Thymus (tissue), 14 donors: ENCODE measurements at places on chromosomes 2 and 18.

DNA sequence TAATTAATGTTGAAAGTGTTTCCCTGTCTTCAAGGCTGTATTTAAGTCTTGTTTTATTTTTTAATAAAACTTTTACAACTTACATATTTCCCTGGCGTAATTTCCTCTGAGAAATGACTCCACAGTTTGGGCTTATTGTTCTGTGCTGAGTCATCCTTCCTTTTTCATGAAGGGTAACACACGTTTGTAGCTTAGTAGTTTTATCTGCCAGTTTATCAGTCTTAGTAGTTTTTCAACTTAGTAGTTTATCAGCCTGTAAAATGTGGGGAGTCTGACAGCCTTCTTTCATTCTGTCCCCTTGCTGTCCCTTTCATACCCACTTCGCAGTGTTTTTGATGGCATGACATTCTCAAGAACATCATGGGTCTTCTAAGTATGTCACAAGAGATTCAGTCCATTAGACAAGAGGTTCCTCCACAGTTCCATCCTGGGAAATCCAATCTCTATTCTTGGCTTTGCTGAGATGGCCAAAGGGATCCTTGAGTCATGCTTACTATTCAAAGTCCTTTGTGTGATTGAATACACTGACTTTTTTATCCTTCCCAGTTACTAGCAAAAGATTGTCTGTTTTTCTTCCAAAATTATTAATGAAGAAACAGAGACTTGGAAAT lies 60.0 kb upstream of the SGPP2 start:
- H3K36me3 ChIP-seq = no peaks in the 10 kb centered on the region
- peaks cover 3% of the 10 kb centered on the region for H3K4me1 ChIP-seq
- H3K27me3 ChIP-seq = no peaks in the 10 kb centered on the region
- DNase-seq = no peak
- no peak overlapping the region for H3K27ac ChIP-seq

GRCh38 chr18:49041435-49042245 lies 90.9 kb upstream of the SMAD7 start:
- peaks cover 16% of the 10 kb centered on the region for H3K36me3 ChIP-seq
- H3K27me3 ChIP-seq = no peaks in the 10 kb centered on the region
- peaks cover 61% of the 10 kb centered on the region for H3K4me1 ChIP-seq
- no peak overlapping the region for H3K27ac ChIP-seq
- no peak overlapping the region for H3K4me3 ChIP-seq

DNA sequence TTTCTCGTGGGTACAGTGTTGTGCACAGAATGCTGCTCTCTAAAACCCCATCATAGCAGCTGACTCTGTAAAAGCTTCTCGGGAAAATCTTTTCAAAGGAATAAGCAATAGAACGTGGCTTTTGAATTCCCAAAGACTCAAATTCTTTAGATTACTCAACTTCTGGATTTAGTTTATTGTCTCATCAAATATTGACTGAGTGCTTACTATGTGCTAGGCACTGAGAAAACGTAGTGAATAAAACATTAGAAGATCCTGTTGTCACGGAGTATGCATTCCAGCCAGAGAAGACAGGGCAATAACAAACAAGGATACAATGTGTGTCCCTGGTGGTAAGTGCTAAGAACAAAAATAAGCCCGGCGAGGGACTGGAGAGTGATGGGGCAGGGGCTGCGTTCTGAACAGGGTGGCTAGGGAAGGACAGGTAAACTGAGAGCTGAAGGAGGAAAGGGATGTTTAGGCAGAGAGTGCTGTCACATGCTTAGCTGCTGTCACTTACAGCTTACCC lies 178.2 kb upstream of the SIX3 start:
- no peaks in the 10 kb centered on the region for H3K36me3 ChIP-seq
- DNase-seq = no peak
- H3K27me3 ChIP-seq = peaks cover 9% of the 10 kb centered on the region
- no peaks in the 10 kb centered on the region for H3K4me1 ChIP-seq
- H3K4me3 ChIP-seq = no peak overlapping the region

GRCh38 chr18:9709304-9709877 lies 1.3 kb downstream of the RAB31 start:
- DNase-seq = no peak
- no peaks in the 10 kb centered on the region for H3K36me3 ChIP-seq
- peaks cover 17% of the 10 kb centered on the region for H3K4me1 ChIP-seq
- H3K27ac ChIP-seq = peak overlapping the region; percentile 31

DNA sequence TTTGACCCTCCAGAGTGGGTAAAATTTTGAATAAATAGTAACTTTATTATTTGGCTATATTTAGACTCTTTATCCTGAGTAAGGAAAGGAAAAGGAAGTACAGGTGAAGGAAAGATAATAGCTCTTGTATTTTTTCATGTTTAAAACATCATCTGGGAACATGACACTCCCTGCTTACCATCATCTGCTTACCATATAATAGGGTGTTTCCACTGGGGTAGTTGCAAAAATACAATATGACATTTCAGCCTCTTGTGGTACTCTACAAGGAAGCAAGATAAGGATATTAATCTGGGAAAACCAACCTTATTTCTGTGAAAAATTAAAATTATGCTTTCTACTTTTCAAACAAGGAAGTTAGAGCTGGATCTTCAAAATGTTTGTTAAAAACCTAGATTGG lies 9.9 kb downstream of the RELCH start:
- H3K4me1 ChIP-seq = no peaks in the 10 kb centered on the region
- no peak overlapping the region for H3K27ac ChIP-seq
- no peak for DNase-seq
- H3K4me3 ChIP-seq = no peak overlapping the region
- no peaks in the 10 kb centered on the region for H3K36me3 ChIP-seq
- H3K27me3 ChIP-seq = no peaks in the 10 kb centered on the region
